Spleen (tissue), 13 donors: ENCODE measurements at places on chromosomes 2 and 18.

GRCh38 chr2:190656301-190656700, 7.4 kb downstream of the NAB1 start:
- no peak for DNase-seq

DNA sequence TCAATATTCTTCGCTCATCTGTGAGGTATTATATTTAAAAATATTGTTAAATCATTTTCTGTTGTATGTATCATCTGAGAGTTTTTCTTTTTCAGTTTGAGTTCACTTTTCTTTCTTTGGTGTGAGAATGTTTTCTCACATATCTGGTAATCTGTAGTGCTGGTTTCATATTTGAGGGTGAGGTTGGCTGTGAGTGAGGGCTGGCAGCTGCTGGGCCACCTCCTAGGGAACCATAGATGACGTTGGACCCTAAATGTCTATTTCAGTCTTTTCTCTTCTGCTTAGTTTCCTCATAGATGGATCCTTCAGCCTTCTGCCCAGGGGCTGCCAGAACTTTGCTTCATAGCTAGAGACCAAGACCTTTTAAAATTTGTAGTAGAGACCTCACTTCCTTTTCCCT, 33.5 kb downstream of the MGAT5 start:
- DNase-seq: no peak

DNA sequence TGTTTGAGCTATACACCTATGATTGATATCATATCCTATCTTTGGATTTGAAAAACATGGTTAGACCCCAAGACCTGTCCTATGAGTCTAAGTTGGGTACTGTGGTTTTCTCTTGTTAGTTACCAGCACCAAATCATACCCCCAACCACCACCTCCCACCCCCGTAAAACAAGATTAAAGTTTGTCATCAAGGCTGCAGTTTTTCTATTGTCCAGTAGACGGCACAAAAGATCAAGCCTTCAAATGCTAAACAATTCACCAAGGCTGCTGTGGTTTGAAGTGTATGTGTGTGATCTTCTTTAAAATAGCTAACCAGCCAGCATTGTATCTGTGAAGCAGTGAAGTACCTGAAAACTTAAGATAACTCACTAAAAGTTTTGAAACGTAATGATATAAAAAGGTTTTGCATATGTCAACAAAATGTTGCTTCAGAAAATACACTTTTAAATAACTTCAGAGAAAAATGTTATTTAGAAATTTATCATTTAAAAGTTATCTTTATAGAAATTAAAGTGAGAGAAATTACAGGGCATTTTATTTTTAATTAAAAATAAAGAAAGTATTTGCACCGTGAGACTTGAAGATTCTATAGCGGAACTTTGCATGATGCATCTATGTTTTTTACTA, 5.8 kb upstream of the MEIS1 start:
- no peak for DNase-seq

DNA sequence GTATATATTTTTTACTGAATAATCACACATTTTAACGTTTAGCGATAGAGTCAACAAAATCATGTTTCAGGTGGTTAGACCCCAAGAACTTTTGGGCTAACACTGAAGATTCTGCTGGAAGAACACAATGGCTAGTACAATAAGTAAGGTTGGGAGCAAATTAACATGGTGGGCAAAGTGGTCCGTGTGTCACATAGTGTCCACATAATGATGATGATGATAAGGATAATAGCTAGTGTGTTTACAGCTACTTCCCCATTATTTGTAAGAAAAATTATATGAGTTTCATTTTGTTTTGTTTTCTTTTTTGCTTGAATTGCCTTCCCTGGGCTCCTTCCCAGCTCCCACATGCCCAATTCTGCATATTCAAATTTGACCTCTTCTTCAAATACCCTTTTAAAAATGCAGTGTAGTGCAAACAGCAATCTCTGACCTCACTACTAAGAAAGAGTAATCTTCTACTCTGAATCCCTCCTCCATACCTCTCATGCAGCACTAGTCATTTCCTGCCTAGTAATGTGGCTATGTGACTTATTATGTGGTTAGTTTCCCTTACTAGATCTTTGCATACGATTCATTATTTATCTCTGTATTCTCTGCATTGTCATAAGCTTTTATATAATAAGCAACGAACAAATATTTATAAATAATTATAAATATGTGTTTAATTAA, 16.9 kb upstream of the VPS54 start:
- no peak for DNase-seq

DNA sequence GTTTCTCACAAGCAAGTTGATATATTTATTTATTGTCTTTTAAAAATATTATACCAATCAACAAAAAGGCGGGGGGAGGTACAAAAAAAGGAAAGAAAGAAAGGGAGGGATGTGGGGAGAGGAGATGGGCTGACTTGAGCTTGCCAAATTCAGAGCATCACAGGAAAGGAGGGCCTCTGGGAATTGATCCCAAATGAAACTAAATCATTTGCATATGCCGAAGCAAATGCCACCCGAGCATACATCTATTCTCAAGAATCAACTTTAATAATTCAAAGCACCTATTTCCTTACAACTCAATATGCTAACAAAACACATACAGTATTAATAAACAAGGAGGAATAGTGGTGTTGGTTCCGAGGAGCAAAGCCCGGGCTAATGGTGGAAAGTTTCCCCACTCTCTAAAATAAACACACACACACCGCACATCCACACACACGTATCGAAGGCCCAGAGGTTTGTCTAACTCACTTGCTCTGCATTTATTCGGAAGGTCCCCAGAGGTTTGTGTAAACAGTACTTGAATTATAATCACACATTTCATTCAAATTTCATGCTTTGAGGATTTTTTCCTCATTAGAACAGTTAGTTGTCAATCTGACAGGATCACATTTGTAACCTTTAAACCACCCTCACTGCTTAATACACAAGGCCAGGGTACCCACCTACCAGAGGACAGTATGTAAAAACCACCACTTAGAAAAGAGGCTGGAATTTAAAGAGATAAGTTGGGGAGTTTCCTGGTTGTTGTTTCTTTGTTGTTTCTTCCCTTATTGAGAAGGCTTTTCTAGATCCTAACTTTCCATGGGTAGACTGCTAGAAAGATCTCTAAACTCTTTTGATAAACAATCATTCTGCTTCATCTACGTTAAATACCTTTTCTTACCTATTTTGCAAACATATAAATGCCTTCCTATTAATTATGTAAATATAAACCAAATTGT, 264.7 kb downstream of the TCF4 start:
- DNase-seq: no peak

DNA sequence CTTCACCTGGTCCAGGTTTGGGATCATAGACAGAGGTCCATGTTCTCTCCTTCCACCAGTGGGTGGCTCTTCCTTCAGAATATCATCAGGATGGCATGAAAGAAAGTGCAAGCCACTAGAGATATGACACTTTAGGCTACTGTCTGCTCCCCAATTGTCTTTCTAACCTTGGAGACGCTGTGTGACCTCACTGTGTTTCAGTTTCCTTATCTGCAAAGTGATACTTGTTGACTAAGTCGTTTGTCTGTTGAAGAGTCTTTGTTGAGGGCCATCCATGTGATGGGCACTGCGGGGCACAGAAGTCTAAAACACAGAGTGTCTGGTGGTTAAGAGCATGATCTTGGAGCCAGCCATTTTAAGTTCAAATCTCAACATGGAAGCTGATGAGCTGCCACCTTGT, 259.9 kb upstream of the THSD7B start:
- no peak for DNase-seq

DNA sequence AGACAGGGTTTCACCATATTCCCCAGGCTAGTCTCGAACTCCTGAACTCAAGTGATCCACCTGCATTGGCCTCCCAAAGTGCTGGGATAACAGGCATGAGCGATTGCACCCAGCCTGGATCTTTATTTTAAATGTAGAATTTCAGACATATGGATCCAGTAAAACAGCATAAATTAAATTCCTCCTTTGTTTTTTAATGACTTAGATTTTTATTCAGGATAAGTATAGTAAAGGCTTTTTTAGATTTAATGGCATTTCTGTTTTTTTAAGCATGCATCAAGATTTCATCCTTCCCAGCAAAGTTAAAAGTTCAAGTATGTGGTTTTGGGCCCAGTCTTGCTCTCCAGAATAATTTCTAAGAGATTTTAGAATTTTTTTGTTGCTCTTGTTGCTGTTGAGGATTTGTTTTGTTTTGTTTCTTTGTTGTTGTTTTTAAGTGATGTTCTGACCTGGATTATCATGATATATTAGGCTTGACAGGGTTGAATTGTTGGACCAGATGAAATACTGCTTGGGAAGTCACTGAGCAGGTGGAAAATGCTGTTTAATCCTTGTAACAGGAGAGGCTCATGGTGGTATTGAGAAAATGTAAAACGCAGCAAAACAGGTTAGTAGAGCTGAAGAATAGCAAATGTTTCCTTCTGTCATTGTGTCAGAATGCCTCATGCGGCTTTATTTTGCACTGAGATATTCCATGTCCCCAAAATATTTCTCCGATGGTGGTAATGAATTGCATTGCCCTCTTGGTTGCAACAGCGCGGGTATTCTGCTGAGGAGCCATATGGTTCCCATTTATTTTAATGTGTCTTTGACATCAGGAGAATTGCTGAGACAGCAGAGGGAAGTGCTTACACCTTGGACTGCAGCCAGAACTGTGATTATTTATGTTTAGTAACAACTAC, 147.9 kb downstream of the GALNT3 start:
- DNase-seq: no peak

DNA sequence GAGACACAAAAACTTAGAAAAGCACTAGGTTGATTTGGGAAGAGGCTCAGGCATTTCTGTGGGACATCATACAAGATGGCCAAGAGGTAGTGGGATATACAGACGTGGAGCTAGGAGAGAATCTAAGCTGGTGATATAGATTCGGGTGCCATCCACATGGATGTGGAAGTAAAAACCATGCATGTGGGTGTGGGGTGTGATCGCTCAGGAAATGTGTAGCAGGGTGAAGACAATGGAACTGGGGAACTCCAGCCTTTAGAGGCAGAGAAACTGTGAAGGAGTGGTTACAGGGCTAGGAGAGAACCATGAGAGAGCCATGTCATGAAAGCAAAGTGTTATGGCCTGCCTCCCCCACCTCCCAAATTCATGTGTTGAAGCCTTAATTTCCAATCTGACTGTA, 43.0 kb upstream of the CTLA4 start:
- DNase-seq: no peak

DNA sequence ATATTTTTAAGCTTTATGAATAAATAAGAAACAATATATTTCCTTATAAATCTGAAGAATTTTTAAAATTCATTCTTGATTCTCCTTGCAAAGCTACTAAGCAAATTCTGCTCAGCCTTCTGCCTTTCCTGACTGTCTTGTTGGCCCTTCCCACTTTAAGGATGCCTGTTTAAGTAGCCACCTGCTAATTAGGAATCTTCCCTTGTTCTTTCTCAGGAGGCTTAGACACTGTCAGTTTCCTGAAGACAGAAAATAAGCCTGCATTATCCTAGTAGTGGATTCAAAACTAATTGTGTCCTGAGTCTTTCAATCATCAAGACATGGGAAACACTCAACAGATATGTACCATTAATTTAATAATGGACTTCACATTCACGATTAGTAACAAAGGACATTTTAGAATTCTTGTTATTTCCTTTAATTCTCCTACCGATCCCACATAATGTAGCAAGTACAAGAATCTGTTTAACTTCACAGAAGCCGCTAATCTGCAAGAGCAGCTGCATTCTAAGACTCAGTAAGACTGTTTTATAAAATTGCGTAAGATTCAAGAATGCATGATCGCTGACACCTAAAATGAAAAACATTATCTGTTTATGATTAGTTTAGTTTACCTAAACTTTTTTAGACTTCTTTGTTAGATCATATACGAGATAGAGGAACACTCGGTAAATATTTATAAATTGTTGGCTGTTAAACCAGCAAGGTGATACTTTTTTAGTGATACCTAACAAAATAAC, 445.4 kb upstream of the DSEL start:
- no peak for DNase-seq

DNA sequence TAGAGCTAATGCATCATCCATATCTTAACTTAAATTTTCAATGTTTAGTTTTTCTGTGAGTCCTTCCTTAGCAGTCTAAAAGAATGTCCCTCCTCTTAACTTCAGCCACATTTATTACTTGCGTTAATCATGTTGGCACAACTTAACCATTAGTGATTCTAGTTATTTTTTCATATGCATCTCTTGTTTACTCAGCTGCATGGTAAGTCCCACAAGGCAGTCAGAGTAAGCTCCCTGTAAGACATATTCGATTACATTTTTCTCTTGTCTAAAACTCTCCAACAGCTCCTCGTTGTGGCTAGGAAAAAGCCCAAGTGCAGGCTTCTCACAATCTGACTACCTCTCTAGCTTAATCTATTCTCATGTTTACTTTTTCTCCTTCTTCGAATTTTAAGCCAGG, 2045.3 kb upstream of the PIK3C3 start:
- DNase-seq: no peak

DNA sequence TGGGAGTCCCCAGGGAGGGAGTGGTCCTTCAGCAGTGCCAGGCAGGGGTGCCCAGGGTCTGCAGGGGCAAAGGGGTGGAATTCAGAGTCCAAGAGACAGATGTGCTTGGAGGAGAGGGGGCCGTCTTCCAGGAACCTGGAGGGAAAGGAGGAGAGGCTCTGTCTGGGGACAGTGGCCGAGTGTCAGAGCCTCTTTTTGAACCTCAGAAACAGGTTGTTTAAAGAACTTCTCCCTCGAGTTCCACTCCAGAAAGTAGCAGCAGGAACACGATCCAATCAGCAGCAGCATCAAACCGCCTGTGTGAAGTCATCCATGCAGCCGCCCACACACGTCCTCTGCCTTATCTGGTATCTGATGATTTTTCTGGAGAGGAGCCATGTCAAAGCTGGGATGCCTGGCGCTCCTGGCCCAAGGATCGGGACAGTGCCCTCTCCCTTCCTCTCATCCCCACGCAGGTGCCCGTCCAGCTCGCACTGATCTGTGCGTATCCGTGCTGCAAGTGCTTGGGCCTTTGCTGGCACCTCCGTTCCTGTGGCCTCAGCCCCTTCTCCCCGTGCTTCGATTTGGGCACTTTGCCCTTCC, 205.1 kb downstream of the NDUFA10 start:
- peak; percentile 51 for DNase-seq

DNA sequence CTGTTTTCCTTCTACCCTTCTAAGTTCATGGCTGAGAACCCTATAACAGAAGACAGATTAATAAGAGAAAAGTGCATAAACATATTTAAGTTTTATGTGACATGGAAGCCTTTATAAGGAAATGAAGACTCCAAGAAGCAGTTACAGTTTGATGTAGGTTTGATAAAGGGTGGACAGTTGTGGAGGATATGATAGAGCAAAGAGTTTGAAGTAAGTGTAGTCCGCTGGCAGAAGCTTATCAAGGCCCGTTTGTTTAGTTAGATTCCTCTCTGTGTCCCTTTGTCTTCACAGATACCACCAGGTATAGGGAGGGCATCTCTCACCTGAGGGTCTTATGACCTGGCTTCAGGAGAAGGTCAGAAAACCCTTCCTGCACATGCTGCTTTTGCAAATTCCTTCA, 10.4 kb upstream of the CASP8 start:
- no peak for DNase-seq

- DNase-seq: no peak
Measured at GRCh38 chr2:110876167-110876999, 144.0 kb downstream of the ACOXL start.
